ENCODE measurements at places on chromosomes 3 and 15. TPM values are rescaled to one million over a fixed set of nuclear protein-coding genes. Genes with fewer than 3 reads are reported as not detected.

RARB gene
- 9.4 TPM for total RNA-seq

DNA sequence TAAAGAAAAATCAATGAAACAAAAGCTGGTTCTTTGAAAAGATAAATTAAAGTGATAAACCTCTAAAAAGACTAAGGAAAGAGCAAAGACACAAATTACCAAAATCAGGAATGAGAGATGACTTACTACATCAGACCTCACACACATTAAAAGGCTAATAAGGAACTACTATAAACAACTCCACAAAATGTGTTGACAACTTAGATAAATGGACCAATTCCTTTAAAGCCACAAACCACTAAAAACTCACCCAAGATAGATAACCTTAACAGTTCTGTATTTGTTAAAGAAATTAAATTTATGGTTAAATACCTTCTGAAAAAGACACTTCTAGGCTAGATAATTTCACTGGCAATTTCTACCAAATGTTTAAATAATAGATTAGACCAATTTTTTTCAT, 170.4 kb downstream of the SMAD6 start:
- peak; percentile 79 for DNase-seq

DNA sequence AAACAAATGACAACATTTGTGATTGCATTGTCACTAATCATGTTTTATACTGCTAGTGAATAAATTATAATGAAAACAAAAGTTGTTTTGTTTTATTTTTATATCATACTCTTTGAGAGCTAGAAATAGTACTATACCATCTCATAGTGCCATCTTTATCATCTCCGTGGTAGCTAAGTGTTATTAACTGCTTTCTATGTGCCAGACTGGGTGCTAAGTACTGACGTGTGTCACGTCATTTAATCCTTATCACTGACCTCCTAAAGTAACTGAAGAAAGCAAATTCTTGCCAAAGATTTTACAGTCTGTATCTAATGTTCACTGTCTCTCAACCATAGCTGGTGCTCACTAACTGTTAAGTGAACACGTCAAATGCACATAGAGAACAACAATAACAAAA, 99.5 kb upstream of the CNTN3 start:
- no peak for DNase-seq

HRG gene
- total RNA-seq = not detected

CASR gene
- total RNA-seq = not detected

DNA sequence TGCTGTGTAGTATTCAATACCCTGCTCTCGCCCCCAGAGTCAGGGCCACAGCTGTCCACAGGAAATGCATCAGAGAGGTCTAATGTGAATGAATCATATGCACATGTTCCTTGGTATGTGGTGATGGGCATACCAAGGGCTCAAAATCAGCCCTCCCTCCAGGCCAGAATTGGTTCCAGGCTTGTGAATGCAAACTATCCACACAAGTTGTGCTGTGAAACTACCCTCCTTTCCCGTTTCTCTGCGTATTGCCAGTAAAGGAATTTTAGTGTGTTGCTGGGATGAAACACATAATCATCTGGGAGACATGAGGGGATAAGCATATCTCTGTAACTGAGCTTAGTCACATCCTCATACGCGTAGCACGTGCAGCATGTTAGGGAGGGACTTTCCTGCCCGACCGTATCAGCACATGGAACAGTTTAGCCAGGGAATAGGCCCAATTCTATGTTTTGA, 9.2 kb upstream of the MME start:
- peak; percentile 92 for DNase-seq

CPLX3 gene
- not detected for total RNA-seq

ACKR2 gene
- total RNA-seq = under 0.01 TPM

CPNE9 gene
- not detected for total RNA-seq

DNA sequence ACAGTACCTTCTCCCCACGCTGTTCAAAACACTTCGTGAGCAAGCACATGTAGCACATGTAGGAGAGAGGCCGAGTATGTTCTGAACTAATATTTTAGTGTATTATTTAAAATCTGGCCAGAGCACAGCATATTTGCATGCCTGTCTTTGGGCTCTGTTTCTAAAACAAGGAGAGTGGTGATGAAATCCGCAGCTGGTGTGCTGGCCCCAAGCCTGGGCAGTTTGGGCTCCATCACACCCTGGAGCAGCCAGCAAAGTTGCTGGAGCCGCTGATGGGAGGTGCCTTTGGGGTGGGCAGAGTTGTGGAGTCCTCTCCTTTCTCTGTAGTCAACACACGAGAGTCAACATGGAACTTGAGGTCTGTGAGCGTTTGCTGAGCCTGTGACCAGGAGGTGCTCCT, 116.6 kb downstream of the SLCO3A1 start:
- DNase-seq = peak; percentile 28

GRCh38 chr3:187677604-187678003, 7.4 kb upstream of the SST start:
- DNase-seq = no peak

GRCh38 chr3:60048447-60048848, 998.6 kb upstream of the CFAP20DC start:
- DNase-seq = no peak

GRCh38 chr3:9276761-9277370, 27.4 kb upstream of the SRGAP3 start:
- DNase-seq = peak; percentile 8

DNA sequence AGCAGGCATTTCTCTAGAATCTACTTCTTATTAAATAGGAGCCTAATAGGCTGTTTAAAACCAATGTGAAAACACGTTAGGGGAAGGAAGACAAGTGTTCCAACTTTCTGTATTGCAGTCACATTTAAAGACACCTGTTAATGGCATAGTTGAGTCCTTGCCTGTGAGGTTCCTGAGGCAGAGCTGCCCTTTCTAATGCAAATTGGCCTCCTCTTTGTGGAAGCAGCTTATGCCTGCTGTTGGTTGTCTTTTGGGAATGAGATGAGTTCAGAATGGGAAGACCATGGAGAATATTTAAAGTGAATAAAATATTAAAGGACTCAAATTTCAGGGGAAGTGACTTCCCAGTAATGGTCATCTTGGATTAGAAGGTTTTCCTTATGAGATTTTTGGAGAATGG, 51.2 kb downstream of the NEK11 start:
- DNase-seq = no peak

- DNase-seq = no peak
Observed at GRCh38 chr3:157107644-157108133, 52.3 kb downstream of the CCNL1 start.

GRCh38 chr15:91522605-91523332, 330.7 kb upstream of the SLCO3A1 start:
- peak; percentile 59 for DNase-seq

DNA sequence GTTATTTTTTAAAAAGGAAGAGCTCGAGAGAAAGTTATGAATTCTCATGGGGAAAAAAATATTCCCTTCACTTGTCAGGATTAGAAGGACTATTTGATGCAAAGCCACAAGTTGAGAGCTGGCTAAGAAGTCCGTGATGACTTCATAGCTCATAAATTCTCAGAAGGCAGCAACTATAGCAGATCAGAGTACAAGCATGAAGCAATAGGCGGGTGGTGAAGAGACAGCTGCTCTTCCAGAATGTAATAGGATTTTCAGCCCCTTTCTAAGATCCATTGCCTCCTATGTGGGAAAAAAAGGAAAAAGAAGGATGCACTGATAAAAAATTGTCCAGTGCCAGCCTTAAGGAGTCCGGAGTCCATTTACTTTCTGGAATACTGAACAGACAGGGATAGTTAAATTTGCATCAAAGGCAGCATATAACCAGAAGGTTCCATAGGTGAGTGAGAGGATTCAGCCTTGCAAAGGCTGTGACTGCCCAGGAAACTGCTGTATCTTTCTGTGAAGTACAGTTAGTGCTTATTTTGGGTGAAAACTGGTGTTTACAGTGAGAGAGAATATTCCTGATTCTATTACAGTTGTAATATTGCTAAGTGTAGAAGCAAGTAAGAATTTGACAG, 929.5 kb upstream of the ALCAM start:
- DNase-seq = peak; percentile 89

DNA sequence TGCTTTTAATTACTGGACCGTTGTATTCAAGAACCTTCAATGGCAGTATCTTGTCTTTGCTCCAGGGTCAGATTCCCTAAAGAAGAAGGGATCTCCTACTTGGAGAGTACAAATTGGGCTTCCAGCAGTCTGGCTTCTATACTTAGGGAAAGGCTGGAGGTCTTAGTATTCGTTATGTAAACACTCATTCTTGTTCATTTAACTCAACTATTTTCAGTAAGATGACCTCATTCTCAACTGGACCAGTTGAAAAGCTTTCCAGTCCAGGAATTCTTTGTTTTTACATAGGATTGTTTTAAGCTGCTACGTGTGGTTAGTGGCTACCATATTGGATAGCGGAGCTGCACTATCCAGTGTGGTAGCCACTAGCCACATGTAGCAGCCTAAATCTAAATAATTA, 4.6 kb downstream of the SENP5 start:
- DNase-seq = peak; percentile 43

TMEM108 gene
- total RNA-seq = under 0.01 TPM

- DNase-seq = peak; percentile 9
Observed at GRCh38 chr3:34793057-34793456, 846.3 kb upstream of the ARPP21 start.

DNA sequence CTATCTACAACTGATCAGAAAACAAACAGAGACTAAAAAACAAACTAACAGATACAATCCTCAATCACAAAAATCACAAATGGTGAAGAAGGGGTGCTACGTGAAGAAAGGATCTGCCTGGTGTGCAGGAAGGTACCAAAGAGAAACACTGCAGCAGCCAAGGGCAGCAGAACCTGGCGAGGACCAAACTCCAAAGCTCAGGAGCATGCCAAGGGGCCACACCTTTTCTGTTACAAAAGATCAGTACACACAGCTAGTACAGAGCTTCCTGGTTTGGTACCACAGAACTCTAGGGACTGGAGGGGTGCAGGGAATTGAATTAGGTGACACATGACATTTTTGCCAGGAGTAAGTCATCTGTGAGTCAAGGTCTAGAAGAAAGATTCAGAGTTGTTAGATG, 107.4 kb upstream of the GRM7 start:
- DNase-seq = no peak

DNA sequence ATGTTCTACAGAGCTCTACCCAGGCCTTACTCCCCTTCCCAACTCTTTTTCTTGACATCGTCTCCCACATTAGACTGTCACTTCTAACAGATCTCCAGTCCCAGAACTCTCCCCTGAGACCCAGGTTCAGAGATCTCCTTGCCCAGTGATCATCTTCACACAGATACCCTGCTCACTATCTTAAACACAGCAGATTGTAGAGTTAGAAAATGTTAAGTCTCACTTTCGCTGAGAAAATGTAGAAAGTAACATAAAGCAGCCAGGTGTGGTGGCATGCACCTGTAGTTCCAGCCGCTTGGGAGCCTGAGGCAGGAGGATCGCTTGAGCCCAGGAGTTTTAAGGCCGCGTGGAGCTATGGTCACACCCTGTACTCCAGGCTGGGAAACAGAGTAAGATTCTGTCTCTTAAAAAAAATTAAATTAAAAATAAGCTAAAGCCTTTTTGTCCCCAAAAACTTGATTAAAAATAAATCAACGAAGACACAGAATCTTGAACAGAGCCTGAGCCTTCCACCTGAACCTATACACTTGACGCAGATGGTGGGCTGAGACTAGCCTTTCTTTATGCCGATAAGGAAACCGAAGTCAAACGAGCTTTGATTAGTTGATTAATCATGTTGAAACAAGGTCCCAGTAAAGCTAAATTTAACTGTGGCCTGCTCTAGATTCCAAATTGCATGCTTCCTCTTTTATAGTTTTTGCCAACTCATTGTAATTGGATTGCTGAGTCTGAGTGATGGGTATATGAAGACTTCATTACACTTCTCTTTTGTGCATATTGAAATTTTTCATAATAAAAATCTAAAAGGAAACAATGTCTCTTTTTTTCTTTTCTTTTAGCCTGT, 31.3 kb upstream of the BLM start:
- no peak for DNase-seq

GRCh38 chr3:51798411-51798963, 19.4 kb upstream of the IQCF6 start:
- no peak for DNase-seq

DNA sequence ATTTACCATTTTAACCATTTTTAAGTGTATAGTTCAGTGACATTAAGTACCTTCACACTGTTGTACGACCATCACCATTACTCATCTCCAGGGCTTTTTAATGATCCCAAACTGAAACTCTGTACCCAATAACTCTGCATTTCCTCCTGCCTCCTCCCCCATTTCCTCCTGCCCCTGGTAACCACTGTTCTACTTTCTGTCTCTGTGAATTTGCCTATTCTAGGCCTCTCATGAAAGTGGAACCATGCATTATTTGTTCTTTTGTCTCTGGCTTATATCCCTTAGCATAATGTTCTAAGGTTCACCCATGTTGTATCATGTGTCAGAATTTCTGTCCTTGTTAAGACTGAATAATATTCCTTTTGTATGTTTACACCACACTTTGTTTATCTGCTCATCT, 154.2 kb downstream of the MECOM start:
- no peak for DNase-seq

DNA sequence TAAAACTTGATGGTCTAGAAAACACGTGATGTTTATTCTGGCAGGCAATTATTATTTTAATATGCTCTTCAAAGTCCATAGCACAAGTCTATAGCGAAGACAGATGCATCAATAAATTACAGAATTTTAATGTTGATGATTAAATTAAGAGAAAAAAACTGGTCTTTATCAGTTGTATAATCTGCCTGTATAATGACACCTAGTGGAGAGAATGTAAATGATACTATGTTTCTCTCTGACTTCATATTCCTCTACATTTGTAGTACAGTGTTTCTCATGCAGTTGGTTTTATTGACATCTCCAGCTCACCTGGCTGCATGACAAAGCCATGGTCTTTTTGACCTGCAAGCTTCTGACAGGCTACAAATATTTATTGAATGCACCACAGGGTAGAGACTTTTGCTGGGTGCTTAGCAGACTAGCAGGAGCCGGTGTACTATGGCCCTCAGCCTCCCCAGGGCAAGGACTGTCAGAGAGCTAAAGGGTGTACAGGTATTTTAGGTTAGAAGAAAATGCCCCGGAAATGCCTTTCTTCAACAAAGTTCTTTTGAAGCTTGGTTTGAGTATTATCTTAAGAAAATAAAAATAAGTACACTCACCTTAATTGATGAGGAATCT, 289.9 kb downstream of the GAP43 start:
- DNase-seq = no peak

LEKR1 gene
- total RNA-seq = 0.26 TPM

DNA sequence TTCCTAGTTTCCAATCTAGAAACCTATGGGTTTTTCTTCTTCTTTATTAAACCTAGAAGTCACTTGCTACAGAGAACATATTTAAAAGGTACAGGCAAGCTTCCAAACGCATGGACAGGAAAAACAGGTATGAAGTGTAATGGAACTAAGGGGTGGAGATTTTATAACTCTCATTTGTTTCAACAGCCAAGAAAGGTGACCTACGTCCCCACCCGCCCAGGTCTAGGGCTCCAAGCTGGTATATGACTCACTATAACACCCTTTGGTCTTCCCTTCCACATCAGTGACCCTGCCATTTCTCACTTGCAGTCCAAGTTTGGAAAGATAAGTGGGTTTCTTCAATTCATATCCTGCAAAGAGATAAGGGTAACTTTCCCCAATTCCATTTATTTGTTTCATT, 6.0 kb upstream of the LIPH start:
- DNase-seq = peak; percentile 30

ZBED2 gene
- total RNA-seq = not detected

- no peak for DNase-seq
Observed at GRCh38 chr15:101773496-101774100, 29.7 kb upstream of the OR4F6 start.

CLEC3B gene
- total RNA-seq = 56.3 TPM

All from fibroblast of lung (primary cell).